Ureter (tissue), 1 donor: ENCODE measurements at places on chromosomes 4 and X.

- no peak for DNase-seq
These were observed 147.0 kb downstream of the HS3ST1 start for GRCh38 chr4:11281720-11282119.

DNA sequence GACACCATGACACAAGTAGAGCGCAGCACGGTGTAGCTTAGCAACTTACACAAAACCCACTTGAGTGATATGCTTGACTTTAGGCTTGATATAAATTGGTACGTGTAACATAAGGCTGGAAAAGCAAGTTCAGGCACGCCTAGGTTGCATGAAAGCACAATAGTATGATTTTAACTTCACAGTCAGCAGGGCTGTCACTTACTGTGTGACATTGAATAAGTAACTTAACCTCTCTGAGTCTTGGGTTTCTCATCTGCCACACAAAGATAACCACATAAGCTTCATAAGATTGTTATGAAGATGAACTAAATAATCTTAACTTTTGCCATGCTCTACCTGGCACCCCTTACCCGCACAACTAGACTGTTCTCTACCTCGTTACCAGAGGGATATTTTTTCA lies 9.5 kb downstream of the SRD5A3 start:
- DNase-seq: no peak

GRCh38 chr4:109574931-109575804 lies 15.1 kb downstream of the MCUB start:
- no peak for DNase-seq

- DNase-seq: no peak
These were observed 975.7 kb upstream of the PABPC4L start for GRCh38 chr4:135177321-135177720.

DNA sequence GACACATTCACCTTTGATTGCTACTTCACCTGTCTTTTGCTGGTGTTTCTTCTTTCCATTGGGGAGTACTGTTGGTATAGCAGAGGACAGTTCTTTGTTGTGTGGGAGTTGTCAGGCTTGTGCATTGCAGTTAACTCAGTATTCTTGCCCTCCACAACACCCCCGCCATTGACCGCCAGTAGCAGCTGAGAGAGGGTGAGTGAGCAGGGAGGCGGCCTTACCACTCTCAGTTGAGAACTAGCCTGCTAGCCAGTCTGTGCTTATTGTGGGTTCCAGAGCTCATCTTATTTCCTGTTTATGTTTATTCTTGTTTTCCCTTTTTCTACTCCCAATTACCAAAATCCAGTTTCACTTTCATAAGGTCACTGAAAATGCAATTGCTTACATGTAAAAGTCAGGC lies 52.2 kb downstream of the STIM2 start:
- DNase-seq: no peak
